Stimulated activated memory B cell treated with anti-CD40 and anti-IgM and Interleukin-4, amounts not matched to agents 10 μg/mL and 1 μg/mL and 100 μg/mL, for 72 hours (primary cell): ENCODE measurements at places on chromosomes 12 and 14.

DNA sequence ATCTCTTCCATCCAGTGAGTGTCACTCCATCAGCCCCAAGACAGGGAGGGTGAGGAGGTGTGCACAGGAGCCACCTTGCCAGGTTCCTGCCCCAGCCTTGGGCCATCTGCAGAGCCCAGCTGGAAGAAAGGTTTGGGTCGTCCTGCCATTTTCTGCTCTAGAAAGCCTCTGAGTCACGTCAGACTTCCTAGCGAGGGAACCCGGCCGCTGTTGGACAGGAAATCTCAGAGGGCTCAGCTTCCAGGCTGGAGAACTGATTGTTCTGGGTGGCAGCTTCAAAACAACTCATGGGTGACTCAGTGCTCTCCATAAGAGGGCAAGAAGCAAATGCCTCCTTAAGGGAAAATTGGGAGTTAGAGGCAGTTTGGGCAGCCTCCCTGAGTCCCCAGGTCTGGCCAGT lies 16.6 kb downstream of the HIP1R start:
- no peak for ATAC-seq

DNA sequence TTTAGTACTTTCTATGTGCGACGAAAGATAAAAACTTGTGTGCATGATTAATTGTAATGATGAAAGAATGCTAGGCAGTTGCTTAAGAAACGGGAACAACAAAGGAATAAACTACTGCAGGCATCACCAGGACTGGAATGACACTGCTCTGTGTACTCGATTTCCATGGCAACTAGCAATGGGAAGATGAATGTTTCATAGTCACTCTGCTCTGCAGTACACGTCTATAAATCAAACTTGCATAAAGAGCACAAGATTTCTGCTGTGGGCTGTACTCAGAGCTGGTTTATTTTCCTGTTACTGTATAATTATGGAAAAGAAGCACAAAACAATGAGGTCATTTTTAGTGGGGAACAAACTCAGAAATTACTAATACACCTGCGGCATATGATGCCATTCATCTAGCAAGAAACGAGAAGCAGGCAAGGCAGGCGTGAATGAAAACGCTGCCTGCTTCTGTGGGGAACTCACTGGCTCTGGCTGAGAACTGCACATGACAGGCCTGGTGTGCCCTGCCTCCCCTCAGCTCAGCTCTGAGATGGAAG lies 41.8 kb downstream of the EFCAB11 start:
- ATAC-seq: no peak

- no peak for ATAC-seq
Observed at GRCh38 chr12:69501154-69501895, 31.1 kb downstream of the FRS2 start.

GRCh38 chr12:124548854-124549378 lies 18.5 kb downstream of the NCOR2 start:
- ATAC-seq: peak; percentile 66

GRCh38 chr14:32038876-32039275 lies 38.2 kb upstream of the ARHGAP5 start:
- ATAC-seq: no peak

- ATAC-seq: no peak
Observed at GRCh38 chr12:128316973-128317526, 50.1 kb downstream of the TMEM132C start.

DNA sequence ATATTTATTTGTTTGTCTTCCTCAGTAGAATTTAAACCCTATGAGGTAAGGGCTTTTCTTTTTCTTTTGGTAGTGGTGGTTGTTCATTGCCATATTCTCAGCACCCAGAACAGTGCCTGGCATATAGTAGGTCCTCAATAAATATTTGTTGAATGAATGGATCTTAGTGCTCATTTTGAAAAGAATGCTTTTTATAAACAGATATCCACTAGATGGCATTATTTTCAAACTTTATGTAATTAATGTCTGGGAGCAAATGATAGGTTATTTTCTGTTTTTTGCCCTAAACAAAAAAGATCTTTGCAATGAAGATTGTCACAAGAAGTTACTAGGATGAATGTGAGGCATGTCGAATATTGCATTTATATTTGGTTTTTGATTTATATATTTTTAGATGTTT lies 64.1 kb downstream of the RAD51B start:
- ATAC-seq: no peak

DNA sequence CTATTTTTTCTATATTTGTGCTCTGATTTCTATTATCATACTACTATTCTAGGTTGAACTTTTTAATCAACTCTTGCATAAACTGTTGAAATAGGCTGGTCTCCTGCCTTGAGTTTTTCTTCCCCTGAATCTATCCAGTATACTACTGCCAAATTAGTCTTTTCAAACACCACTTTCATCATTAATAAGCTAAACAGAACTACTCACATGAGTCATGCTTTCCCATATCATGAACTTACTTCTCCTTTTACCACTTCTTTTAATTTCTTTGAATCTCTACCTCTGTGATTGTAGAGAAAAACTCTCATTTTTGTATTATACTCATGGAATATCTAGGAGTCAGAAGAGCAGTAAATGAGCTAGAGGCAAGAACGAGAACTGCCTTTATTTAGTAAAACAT lies 340.3 kb upstream of the PDE3A start:
- ATAC-seq: no peak

DNA sequence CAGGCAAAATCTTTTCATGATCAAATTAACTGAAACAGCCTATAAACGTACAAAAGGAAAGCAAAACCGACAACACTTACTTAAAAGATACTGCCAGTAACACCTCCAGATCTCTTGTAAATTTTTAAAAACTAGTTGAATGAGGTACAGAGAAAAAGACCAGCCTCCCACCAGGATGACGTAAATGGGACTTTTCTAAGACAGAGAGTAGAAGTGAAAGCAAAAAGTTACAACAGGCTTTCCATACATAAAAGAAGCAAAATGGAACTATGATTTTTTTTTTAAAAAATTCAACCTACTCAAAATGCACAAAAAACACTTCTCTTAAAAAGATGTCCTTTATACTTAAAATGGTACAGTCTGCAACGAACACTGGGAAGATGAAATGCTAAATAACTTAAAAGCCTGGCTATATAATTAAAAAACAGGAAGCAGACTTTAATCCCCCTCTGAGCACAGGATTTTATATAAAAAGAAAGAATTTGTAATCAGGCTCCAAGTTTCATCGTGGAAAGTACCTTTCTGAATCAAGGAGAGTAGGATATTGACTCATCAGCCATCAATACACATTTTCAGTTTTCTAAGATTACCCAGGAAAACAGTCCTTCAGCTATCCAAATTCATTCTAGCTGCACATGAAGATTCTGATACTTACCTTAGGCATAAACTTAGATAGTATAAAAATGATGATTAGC lies 14.2 kb upstream of the MYO1A start:
- ATAC-seq: peak; percentile 88

DNA sequence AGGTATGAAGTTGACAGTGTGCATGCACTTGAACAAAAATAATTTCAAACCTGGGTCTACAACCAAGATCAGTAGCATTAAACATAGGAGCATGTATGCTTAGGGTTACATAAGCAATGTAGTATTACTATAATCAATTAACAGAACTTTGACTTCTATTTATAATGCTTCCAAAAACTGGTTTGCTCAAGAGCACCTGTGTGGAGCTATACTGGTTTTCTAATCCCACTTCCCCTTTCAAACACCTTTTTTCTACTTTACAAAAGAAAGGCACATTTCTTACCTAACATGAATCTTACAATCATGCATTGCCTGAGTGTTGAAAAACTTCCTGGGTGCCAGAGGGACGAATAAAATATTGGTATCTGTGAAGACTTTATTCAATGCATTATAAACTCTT lies 72.7 kb downstream of the EFCAB11 start:
- ATAC-seq: no peak

DNA sequence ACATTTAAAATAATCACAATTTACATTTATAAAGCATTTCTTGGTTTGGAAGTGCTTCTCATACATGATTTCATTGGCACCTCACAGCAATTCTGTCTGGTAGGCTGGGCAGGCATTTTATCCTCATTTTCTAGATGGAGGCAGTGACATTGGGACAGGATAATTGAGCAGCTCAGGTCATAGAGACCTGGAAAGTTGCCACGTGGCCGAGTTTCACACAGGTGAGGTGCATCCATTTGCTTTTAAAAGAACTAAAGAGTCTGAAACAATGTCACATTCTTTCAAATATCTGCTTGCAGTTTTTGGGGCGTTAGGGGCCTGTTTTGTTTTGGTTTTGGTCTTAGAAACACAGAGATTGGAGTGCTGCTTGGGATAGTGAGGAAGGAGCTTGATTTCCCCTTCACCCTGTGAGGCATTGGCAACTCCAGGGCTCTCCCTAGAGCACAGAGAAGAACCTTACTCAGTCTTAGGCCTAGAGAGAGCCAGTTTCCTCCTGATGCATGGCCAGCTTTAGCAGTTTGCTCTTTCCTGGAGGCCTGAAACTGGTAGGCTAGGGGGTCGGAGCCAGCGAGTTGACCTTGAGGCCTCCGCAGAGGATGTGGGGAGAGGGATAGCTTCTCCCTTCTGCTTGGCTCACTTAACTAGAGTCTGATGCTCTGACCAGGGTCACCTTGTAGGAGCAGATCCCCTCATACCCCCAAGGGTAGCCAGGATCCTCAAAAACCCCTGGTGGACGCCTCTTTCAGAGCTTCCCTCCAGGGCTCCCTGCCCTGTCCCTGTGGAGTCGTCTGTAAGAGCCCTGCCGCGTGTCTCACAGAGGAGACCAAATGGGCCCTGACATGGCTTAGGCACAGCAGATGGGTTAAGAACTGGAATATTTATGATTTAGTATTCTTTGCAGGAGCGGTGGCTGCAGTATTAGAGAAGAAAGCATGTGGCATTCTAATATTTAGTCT lies 34.9 kb upstream of the JDP2 start:
- peak; percentile 41 for ATAC-seq

- ATAC-seq: peak; percentile 89
Observed at GRCh38 chr14:89767861-89768268, 186.7 kb downstream of the EFCAB11 start.

- ATAC-seq: no peak
Observed at GRCh38 chr14:91250912-91251311, 6.4 kb upstream of the GPR68 start.

- no peak for ATAC-seq
Observed at GRCh38 chr12:2925322-2925995, 33.7 kb upstream of the TEAD4 start.

GRCh38 chr12:102769323-102769916 lies 147.6 kb downstream of the PAH start:
- ATAC-seq: peak; percentile 76

GRCh38 chr12:112105891-112106290 lies 2.7 kb downstream of the NAA25 start:
- no peak for ATAC-seq

- no peak for ATAC-seq
Observed at GRCh38 chr12:64782191-64782876, 23.1 kb upstream of the GNS start.

GRCh38 chr12:88153959-88154358 lies 11.9 kb downstream of the TMTC3 start:
- no peak for ATAC-seq

- ATAC-seq: no peak
Observed at GRCh38 chr14:59244581-59244980, 56.1 kb downstream of the DAAM1 start.

- no peak for ATAC-seq
Observed at GRCh38 chr14:77083082-77083481, 15.0 kb upstream of the CIPC start.

DNA sequence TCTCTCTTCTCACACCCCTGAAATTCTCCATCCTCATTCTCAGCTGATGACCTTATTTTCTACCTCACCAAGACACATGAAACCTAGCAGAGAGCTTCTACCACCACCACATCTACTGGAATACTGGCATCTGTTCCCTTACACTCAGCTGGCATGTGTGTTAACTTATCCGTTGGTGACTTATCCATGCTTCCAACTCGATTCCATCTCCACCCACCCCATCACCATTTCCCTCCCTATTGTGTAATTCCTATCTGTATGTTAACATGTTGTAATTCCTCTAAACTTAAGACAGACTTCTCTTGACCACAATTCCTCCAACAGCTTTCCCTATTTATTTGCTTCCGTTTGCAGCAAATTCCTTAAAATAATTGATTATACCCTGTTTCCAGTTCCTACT lies 15.4 kb downstream of the C1S start:
- no peak for ATAC-seq

- ATAC-seq: no peak
Observed at GRCh38 chr12:122527478-122527944, 462 bp downstream of the KNTC1 start.

DNA sequence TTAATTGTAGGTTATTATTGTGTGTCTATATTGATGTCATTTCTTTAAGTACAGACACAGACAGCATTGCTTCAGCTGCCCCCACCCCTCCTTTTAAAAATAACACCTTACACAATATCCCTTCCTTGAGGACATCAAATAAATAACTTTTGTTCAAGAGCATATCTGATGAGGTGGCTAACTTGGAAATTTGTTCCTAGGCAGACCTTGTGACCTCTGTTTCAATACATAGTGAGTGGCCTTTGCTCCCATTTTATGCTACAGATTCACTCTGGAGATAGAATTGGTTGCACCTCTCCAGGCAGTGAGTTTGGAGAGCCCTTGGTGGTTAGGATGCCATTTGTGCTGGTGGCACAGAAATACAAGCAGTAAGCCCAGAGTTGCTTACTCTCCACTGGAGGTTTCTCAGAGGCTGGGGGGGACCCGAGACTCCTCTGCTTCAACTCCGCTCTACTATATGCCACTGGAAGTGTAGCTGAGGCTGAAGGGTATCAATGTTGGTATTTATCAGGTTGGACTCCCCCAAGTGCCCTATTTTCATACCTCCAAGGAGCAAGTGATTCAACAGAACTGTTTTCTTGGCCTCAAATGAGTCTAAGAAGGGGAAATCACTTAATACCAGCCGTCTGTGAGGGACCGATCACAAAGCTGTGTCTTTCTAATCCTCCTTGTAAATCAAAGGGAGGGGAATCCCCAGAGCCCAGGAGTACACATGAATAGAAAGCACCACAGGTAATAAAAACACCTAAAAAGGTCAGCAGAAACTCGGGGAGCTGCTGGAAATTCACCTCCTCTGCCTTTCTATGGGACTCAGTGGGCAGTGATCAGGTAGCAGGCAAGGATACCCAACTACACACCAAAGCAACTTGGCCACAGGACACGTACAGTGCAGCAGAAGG lies 463.1 kb downstream of the RAD51B start:
- ATAC-seq: peak; percentile 77

GRCh38 chr12:76249501-76249900 lies 98.7 kb downstream of the BBS10 start:
- ATAC-seq: no peak
